ENCODE measurements at places on chromosomes 11 and 22.

DNA sequence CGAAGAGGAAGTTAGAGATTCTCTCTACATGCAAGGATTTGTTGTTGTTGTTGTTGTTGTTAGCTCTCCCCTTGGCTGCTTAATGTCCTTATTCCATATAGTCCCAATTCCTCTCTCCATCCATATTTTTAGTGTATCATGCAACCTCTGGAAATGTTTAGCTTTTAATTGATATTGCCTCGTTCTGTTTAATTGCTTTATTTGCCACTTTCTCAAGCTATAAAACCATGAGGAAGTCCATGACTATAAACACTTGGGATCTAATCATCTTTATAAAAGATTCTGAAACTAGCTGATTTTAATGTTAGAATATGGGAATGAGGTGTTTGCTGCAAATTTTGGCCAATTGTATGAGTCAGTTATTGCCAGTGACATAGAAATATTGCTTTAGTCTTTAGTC, 5.5 kb upstream of the OR9G1 start:
- no peak for DNase-seq

GRCh38 chr11:64316672-64317324, 561 bp downstream of the TRMT112 start:
- DNase-seq = no peak

GRCh38 chr11:66743271-66743968, 14.4 kb upstream of the SPTBN2 start:
- DNase-seq = no peak

GRCh38 chr22:29011240-29012100, 50.2 kb downstream of the C22orf31 start:
- DNase-seq = no peak

GRCh38 chr11:28524098-28524497, 415.9 kb downstream of the METTL15 start:
- no peak for DNase-seq

- peak; percentile 60 for DNase-seq
These were observed 38.0 kb downstream of the TMEM45B start for GRCh38 chr11:129853518-129854231.

- no peak for DNase-seq
These were observed 5.3 kb upstream of the BRSK2 start for GRCh38 chr11:1384199-1384970.

All from activated T-cell treated with anti-CD3 and anti-CD28 coated beads, Interleukin-2, amount 50 U/mL, for 1 hour (primary cell).